CD4-positive, alpha-beta memory T cell (primary cell): ENCODE measurements at places on chromosomes 3 and 15. TPM values are rescaled to one million over a fixed set of nuclear protein-coding genes. Genes with fewer than 3 reads are reported as not detected.

ITPR1 gene
- total RNA-seq, result 72.8 TPM

C3orf33 gene
- 3.4 TPM for total RNA-seq

GOLIM4 gene
- total RNA-seq, result 0.25 TPM

MYL3 gene
- total RNA-seq, result not detected

TPRA1 gene
- 28.3 TPM for total RNA-seq

CYP1A2 gene
- total RNA-seq, result not detected

MCF2L2 gene
- 7.3 TPM for total RNA-seq

KBTBD12 gene
- total RNA-seq, result not detected

ASB14 gene
- not detected for total RNA-seq

GRCh38 chr15:59245559-59245958, 38.9 kb downstream of the LDHAL6B start:
- no peak for DNase-seq

DNA sequence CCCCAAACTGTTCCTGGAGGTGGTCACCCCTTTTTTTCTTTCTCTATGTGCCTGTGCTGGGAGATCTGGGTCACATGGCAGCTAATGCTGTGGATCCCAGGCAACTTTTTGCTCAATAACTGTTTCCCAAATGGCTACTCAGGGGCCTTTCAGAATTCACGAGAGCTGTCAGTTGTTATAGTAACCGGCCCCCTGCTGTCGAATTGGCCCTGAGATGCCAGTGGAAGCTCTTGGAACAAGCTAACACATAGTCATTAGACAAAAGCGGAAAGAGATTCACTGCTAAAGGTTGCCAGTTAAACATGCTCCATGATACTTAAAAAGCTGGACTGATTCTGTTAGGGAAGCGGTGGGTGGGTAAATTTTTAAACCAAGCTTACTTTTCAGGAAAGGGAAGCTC, 144.1 kb downstream of the FEZF2 start:
- no peak for DNase-seq

GRCh38 chr3:67674055-67674454, 19.6 kb upstream of the SUCLG2 start:
- DNase-seq, result no peak

DNA sequence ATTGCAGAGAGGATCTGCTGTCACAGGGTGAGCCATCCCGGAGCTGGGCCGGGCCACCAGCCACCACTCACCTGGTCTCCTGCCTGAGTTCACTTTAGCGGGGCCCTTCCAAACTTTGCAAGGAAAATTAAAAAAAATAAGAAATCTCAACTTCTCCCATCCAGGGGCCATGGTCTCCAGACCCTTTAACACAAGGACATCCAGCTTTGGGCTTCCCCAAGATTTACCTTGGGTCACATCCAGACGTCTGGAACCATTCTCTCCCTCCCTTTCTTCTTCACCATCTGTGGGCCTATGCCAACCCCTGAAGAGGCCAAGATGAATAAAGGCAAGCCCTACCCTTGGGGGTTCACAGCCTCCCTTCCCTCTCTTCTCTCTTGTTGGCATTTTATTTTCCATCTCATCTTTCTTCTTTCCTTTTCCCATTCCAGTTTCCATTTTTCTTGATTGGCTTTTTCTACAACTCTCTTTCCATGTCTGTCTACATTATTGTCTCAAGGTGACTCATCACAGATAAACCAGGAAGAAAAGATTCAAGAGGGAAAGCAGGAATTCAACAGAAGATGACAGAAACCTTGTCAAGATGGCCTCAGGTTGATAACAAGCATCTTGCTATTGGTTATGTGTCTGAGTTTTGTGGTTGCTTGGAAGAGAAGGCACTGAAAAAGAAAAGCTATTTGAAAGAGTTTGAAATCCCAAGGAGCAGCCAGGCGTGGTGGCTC, 49.5 kb downstream of the ITGA11 start:
- no peak for DNase-seq

DNA sequence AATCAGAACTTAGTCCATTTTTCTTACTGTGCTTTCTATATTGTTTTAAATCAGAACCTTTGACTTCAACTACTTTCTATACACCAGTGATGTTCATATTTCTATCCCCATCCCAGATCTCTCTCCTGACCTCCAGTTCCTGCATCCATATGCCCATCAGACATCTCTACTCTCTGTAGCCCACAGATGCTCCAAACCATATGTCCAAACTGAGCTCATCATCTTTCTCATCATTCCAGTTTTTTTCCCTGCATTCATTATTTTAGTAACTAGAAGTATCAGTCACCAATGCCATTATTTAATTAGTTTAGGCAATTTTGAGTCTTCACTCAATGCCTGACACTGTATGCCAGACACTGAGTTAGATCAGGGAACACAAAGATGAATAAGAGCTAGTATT, 25.4 kb upstream of the IL16 start:
- DNase-seq, result no peak

GRCh38 chr3:46538803-46539442, 27.2 kb downstream of the LRRC2 start:
- DNase-seq, result peak; percentile 95

DNA sequence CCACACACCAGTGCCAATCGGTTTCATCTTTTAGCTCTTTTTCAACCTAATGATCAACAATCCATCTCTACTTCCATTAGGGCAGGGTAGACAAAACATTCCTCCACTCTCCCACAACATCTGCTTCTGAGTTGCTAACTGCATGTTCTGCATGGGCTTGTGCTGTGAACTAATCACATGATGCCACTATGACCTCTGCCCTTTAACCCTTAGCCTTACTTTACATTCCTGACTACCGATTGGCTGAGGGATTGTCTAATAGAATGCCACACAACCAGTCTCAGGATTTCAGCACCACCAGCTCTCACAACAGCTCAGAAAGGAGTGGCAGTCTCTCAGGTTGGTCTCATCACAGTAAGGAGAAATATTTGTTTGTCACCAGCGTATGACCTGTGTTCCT, 562.8 kb downstream of the ROBO2 start:
- DNase-seq, result no peak

DNA sequence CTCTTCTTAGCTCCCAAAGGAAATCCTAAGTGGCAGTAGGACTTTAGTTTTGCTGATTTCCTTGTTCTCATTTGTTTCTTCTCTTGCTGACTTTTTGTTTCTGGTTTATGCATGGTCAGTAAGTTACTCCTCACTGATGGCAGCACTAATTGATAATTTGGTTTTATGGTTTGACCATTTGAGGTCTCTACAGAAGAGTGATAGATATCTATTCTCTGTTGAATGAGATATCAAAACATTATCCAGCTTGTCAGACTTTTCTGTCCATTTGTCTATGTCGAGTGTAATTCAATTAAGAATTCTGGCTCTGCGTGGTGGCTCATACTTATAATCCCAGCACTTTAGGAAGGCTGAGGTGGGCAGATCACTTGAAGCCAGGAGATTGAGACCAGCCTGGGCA, 84.5 kb upstream of the PLXND1 start:
- DNase-seq, result no peak

DNA sequence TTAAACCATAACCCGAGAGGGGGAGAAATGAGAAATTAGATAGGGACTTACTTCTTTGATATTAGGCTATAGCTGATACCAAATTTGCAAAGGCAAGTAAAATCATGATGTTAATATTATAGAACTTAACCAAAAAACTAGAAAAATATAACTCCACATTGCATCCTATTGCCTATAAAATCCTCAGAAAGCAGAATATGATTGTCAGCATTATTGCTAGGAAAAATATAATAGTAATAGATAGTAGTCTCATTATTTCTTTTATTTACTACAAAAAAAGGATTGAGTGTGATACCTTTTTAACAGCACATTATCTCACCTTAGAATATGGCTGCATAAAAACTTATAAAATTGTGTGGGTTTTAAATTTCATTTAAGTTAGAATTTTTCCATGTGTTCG, 206.5 kb upstream of the CDIN1 start:
- no peak for DNase-seq

GRCh38 chr3:124260206-124260915, 268.4 kb upstream of the ROPN1 start:
- DNase-seq, result no peak

DNA sequence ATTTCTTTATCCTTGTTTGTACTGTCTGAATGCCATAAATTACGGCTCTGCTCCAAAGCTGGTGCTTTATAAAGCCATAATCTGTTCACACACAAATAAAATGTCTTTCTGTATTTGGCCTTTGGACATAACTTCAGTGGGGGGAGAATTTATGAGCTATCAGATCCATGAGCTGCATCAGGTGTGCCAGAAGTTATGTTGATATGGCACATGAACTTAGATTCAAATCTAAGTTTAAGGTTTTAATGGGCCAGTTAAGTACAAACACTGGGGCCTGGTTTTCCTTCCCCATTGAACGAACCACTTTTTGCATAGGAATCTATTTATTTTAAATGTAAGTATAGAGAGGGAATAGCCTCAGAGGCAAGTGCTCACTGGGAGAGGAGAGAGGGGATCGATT, 239.9 kb downstream of the NFKBIZ start:
- no peak for DNase-seq

- DNase-seq, result no peak
Observed at GRCh38 chr3:197959500-197959890, 522 bp upstream of the LMLN start.

- no peak for DNase-seq
Observed at GRCh38 chr3:173397161-173398110, at the start of gene NLGN1. TSS of gene NLGN1 (plus strand) at chr3:173397744.

GRCh38 chr15:36301947-36302346, 277.5 kb upstream of the CDIN1 start:
- DNase-seq, result no peak

- no peak for DNase-seq
Observed at GRCh38 chr3:9916734-9917680, at the start of gene IL17RC. TSS of gene IL17RC (plus strand) at chr3:9917098. CDS start at chr3:9917316, 218 bp downstream.

DNA sequence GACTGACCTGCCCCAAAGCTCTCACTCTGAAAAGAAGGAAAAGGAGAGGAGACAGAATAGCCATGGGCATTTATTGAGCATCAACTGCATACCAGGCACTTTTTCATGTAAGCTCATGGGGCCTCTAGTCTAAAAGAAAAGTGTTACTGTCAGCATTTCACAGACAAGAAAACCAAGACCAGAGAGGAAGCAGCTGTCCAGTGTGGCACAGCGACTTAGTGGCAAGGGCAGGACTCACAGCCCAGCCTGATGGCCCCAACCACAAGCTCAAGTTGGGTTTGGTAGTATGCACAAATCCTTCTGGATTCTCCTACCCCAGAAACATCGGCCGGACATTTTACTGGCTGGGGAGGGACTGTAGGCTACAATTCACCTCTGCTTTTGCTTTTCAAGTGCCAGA, 5.8 kb downstream of the EFCC1 start:
- DNase-seq, result no peak

DNA sequence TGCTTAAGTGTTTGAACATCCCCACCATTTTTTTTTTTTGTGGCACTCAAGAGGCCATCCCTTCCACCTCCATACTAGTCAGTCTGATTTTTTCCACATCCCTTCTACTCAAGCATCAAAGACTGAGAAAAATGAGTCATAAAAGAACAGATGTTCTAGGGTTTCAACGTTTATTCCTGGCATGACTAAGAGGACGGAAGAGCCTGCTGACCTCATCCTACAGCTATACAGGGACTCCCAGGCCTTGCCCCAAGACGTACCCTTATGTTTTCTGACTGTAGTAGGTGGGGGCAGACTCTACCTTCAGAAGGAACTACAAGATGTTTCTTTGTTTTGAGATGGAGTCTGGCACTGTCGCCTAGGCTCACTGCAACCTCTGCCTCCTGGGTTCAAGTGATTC, 3.3 kb upstream of the ITPKA start:
- no peak for DNase-seq

DNA sequence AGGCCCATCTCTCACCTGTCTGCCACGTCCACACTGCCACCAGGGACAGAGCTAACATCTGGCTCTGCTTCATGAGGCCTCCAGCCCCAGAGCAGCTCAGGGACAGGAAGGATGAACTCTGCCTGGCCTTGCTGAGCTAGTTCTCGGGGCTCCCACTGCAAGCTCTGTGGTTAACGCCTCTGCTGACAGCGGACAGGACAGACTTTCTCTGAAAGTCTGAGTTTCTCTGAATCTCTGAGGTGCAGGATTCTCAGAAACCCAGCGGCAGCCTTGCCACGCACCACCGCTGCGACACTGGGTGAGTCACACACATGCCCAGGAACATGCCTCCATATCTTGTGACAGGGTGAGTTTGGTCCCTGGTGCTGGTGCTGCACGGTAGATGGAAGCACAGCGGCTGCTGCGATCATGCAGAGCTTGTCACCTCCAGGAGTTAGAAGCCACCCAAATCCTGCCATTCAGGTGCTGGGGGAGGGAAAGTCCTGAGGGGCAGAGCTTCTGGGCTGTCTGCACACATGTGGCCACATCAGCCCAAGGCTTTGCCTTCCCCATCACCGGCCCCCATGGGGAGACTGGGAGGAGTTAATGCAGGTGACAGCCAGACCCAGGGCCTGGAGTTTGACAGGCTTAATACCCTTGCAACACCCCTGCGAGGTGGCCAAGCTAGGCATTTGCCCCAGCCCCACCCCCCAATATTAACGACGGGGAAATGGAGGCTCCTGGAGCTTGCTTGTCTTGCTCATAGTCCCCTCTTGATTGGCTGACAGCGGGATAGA, 267.0 kb downstream of the PLCL2 start:
- DNase-seq, result peak; percentile 82

DNA sequence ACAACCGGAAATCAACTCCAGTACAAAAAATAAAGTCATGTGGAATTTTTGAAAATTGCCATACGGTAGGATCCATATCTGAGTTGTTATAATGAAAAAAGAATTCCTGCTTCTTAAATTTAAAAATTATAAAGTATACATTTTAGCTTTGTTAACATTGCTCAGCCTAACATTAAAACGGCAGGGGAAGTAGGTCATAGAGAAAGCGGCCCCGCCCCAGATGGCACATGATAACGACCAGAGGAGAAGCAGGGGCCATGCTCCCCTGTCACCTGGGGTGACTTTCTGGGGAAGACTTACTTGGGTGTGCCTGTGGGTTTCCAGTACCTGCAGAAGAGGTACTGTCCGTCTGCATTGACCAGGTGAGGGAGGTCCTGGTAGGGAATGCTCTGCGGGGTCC, 921 bp downstream of the MGLL start:
- DNase-seq, result no peak

- no peak for DNase-seq
Observed at GRCh38 chr3:74506246-74506645, 108.2 kb downstream of the CNTN3 start.

DNA sequence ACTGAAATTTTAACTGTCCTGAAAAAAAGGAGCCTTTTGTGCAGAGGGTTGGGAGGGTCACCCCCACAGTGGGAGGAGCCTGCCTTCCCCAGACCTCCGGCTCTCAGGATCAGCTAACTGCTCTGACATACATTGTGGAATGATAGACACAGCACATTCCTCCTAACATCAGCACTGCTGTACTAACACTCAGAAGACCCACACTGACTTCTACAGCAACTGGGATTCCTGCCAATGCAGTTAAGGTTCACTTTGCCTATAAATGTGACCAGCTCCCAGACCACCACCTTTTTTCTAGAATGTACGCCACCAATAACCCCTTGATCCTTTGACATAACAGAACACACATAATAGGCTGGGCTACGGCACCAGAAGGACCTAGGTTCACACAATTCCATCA, 3.2 kb downstream of the CPEB1 start:
- DNase-seq, result no peak

- no peak for DNase-seq
Observed at GRCh38 chr15:84929795-84930603, 45.5 kb downstream of the SLC28A1 start.

GRCh38 chr3:35183927-35184675, 455.2 kb upstream of the ARPP21 start:
- no peak for DNase-seq
